ENCODE measurements at places on chromosomes 16 and 17.

DNA sequence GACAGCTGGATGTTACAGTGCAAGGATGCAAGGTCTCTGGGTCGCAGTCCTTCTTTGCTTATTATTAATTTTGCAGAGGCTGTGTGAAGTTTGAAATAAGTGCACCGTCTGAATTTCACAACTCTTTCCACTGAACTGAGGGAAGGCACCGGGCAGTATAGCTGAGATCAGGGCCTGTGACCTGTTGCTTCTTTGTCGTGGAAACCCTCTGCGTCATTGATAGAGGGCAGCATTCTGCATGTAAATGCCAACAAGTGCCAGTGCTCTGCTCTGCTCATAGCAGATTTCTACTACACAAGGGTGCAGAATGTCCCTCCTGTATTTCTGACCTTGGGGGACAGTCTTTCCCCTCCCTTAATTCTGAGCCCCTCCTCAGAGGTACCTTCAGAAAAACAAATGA, 26.0 kb downstream of the CD300LF start:
- no peak for DNase-seq

- DNase-seq = no peak
Observed at GRCh38 chr17:11205659-11206058, 35.4 kb upstream of the SHISA6 start.

DNA sequence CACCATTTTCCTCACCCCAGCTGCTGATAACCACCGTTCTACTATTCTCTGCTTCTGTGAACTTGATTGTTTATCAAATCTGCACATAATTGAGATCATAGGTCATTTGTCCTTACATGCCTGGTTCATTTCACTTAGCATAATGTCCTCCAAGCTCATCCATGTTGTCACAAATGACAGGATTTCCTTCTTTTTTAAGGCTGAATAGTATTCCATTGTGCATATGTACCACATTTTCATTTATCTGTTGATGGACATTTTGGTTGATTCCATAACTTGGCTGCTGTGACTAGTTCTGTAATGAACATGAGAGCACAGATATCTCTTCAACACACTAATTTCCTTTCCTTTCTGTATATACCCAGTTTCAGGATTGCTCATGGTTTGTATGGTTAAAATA, 225.3 kb upstream of the TBX2 start:
- no peak for DNase-seq

- no peak for DNase-seq
Observed at GRCh38 chr17:28247671-28248555, 71.1 kb upstream of the TMEM97 start.

- DNase-seq = no peak
Observed at GRCh38 chr17:57067781-57068180, 17.3 kb upstream of the AKAP1 start.

- DNase-seq = no peak
Observed at GRCh38 chr17:8791910-8792270, 7.3 kb downstream of the MFSD6L start.

GRCh38 chr17:17144061-17144460, 62.1 kb downstream of the PLD6 start:
- DNase-seq = no peak

- DNase-seq = no peak
Observed at GRCh38 chr17:2393954-2394749, 6.7 kb downstream of the MNT start.

- DNase-seq = no peak
Observed at GRCh38 chr16:52757746-52758472, 211.0 kb upstream of the TOX3 start.

GRCh38 chr16:48110982-48111381, 44.8 kb downstream of the ABCC12 start:
- DNase-seq = no peak

- no peak for DNase-seq
Observed at GRCh38 chr17:67381929-67382257, 4.8 kb downstream of the PITPNC1 start.

DNA sequence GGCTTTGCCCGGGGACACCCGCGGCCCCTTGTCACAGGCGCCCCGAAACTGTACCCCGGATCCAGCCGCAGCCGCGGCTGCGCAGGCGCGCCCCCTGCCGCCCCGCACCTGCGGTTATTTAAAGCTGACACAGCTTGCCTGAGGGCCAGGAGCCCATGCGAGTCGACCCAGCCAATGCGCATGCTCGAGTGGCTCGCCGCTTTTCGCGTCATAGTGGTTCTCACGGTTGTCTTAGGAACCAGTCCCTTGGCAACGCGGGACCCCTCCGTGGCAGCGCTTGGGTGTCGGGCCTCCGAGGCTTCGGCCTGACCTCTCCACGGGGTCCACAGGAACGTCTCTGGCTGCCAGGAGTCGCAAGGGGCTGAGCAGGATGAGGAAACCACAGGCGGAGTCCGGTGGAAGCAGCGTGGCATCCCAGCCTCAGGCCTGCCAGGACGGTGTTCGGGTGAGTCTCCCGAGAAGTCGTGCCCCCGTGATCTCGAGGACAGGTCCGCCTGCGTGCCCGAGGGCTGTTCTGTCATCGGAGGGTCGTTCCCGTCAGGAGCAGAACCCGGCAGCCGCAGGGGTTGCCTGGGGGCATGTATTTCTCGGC, 716.9 kb downstream of the KCNJ18 start:
- DNase-seq = no peak

Data from stimulated activated CD4-positive, alpha-beta T cell treated with anti-CD3 and anti-CD28 coated beads, Interleukin-1b, Interleukin-23, amount 100 ng/mL, for 1 hour (primary cell).